ENCODE measurements at places on chromosomes 5 and 9. TPM values are rescaled to one million over a fixed set of nuclear protein-coding genes. Genes with fewer than 3 reads are reported as not detected.
A peak's percentile ranks its signal among the peaks of the same experiment; 100 is the strongest.

- DNase-seq, result peak; percentile 14
Measured at GRCh38 chr5:12865529-12865928, 961.3 kb upstream of the CTNND2 start.

DNA sequence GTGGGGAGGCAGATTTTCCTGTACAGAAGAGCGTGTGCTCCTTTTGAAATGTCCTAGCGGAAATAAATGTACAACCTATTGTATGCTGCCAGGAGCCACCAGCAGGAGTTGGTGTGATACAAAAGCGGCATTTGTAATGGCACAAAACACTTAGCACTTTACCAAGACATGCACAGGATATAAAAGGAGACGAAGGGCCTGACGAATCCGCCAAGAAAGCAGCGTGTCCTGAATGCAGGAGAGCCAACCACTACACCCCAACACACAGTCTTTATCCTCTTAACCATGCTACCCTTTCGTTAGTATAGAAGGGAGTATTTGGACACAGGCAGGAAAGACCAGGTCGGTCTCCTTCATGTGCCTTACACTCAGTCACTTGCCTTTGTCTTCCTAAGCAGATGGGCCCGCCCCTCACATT, 218.1 kb downstream of the TRIM32 start:
- DNase-seq, result no peak

DNA sequence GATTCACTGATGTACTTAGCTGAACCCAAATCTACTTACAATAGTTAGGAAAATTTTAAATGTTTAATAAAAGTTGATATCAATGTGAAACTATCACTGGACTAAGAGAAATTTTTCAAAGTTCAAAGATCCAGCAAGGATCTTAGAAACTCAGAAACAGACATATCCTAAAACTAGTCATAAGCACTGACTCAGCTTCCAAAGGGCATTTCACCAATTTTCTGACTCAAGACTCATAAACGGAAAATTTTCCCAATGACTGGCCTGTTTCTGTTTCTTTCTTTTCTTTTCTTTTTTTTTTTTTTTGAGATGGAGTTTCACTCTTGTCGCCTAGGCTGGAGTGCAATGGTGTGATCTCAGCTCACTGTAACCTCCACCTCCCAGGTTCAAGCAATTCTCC, 66.6 kb downstream of the CDC14B start:
- DNase-seq, result peak; percentile 45

GRCh38 chr5:65760504-65761275, 38.7 kb downstream of the NLN start:
- DNase-seq, result no peak

DNA sequence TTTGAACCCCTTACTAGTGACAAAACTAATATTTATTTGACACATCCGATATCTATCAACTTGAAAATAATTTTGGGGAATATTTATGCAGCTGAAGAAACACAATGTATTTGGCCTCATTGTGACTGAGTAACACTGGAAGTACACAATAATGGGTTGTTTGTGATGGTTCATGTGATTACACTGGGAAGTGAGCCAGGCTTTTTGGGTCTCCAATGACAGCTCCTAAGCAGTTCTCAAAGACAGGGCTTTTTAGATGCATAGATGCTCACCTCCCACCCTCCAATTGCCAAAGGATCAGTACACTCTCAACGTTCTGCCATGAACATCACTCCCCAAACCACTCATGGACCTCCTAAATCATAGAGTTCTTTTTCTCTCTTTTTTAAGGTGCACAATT, 170.0 kb downstream of the SLC24A2 start:
- no peak for DNase-seq

ECSCR gene
- not detected for total RNA-seq

CD74 gene
- total RNA-seq, result 4.0 TPM

MAMDC2 gene
- 22.7 TPM for total RNA-seq

RASEF gene
- total RNA-seq, result 0.07 TPM

- peak; percentile 98 for DNase-seq
Measured at GRCh38 chr9:6566409-6567139, 79.0 kb downstream of the GLDC start.

ITGA1 gene
- total RNA-seq, result 2.5 TPM

IL9 gene
- not detected for total RNA-seq

TMEM252 gene
- not detected for total RNA-seq

FOXD4L5 gene
- 0.07 TPM for total RNA-seq

GRCh38 chr5:60945813-60946187, 795 bp downstream of the NDUFAF2 start:
- DNase-seq, result peak; percentile 44

C9orf153 gene
- total RNA-seq, result 0.28 TPM

DNA sequence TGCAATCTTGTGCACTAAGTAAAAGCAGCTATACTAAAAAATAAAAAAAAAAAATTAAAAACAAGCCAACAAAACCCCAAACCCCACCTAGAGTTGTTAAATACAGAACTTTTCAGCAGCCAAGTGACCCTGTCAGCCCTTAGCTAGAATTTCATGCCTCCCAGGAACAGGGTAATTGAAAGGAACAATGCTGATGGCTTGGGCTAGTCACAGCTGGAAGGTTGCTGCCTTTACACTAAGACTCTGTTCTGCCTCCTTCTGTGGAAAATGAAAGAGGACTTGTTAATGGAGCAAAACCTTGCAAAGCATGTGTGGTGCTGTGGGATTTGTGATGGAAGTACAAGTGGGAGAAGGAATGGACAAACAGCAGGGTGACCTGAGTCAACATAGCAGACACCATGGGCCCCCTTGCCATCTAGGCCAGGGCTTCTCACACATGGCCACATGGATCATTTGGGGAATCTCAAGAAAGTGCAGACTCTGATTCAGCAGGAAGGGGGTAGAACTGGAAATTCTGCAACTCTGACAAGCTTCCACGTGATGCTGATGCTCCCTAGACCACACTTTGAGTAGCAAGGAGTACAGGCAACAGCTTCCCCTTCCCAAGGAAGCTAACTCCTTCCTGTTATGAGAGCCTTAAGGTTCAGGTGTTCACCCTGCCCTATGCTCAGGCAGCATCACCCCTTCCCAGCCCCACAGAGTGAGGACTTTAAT, 14.9 kb upstream of the TMEM252 start:
- DNase-seq, result no peak

GRCh38 chr5:125713109-125713805, 710.0 kb upstream of the GRAMD2B start:
- no peak for DNase-seq

GRCh38 chr9:68871236-68871635, 142.7 kb downstream of the PRKACG start:
- DNase-seq, result no peak

MLANA gene
- total RNA-seq, result not detected

DNA sequence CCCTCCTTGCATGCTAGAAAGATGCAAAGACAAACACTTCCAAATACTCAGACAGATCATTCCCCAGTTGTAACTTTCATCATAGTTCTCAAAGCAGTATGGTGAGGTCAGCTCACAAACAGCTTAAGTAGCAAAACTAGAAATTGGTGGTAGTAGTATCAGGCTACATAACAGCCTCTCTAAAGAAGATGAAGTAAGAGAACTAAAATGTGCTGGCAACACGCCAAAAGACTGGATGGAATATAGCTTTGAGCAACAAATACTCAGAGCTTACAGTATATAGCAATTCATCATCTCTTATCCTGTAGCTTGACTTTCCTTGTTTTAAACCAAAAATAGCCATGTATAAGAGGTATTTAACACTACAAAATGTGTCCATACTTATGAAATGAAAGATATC, 7.5 kb downstream of the PFDN1 start:
- peak; percentile 98 for DNase-seq

DNA sequence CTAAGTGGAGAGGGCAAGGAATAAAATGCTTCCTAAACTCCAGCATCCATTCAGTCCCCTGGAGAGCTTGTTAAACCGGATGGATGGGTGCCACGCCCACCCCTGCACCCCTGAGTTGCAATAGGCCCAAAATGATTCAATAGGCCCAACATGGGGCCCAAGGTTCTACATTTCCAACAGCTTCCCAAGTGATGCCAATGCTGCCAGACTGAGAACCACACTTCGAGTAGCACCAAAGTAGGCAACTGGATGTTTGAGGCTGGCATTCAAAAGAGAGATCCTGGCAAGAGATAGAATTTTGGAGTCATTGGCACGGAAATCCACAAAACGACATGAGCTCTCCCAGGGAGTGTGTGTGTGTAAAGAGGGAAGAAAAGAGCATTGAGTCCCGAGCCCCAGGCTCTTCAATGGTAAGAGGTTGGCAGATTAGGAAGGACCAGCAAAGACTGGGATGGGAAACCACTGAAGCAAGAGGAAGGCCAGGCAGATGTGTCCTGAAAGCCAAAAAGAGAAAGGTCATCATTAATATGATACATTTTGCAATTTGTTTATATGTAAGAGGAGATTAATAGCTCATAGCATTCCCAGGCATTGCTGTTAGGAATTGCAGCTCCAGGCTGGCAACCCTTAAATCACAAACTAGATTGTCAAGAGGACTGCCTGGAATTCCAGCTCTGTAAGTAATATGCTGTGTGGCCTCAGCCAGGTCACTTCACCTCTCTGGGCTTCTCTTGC, 130.6 kb downstream of the KCNIP1 start:
- no peak for DNase-seq

LCN15 gene
- total RNA-seq, result not detected

- no peak for DNase-seq
Measured at GRCh38 chr9:107675351-107676259, 186.0 kb upstream of the KLF4 start.

GRCh38 chr5:150052226-150052955, 34.0 kb downstream of the CSF1R start:
- no peak for DNase-seq

DNA sequence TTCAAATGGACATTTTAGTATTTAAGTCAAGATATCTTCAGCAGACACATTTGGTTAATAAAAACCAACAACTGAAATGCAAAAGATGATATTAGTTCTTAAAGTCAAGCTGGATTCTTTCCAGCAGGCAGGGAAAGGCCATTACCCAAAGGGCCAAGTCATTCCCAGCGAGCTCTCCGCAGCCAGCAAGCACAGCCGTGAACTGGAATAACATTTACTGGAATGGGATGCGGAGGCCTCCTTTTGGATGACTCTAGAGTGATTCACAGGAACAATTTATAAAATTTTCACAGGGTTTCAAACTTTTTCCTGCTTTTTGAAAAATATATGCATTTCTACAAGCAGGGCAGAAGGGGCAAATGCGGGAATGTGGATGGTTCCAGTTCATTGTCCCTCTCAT, 76.6 kb upstream of the DAB2 start:
- peak; percentile 74 for DNase-seq

GRCh38 chr9:135736272-135736978, 34.4 kb downstream of the KCNT1 start:
- no peak for DNase-seq

SHC3 gene
- under 0.01 TPM for total RNA-seq

C5orf52 gene
- total RNA-seq, result not detected

RUFY1 gene
- 27.4 TPM for total RNA-seq

PCDHGC5 gene
- 0.42 TPM for total RNA-seq

- peak; percentile 57 for DNase-seq
Measured at GRCh38 chr5:146965761-146966659, 87.5 kb upstream of the PPP2R2B start.

DNA sequence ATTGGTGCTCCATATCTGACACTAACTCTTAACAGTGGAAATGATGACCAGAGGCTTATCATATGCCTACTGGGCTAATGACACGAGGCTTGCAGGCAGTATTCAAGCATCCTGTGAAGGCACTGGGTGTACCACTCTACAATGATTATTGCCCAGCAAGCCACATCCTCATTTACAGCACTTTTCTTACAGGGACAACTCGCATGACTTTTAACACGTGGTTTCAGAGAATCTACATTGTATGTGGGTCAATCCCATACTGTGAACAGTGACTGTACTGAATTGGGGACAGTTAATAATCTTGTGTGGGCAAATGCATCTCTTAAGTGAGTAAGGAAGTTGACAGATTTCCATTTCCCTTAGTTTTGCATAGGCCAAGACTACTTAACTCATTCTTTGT, 260.0 kb downstream of the TRPM3 start:
- DNase-seq, result no peak

DNA sequence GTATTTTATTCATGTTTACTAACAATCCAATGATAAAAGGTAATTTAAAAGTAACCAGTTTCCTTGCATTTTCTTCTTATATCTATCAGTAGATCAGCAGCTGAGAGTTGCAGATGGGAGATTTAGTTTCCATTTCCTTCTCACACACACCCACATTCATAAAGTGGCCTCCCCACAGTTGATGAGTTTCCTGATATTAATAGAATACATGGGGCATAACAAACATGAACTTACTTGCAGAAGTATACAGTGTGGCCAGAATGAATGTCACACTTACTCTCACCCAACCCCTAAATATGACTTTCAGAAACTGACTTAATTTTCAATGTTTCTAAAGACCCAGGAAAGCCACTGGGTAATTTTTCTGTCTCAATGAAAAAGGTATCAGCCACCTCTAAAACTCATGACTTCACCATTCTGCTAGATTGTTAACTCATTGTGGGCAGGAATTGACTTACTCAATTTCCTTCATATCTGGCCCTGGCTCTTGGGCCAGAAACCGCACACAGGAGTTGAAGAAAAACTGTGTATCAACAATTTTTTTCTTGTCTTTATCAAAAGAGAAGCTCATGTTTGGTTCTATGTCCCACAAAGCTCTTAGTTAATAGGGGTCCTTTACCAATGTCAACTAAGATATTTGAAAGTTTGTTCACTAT, 63.5 kb upstream of the OSMR start:
- DNase-seq, result no peak

LECT2 gene
- not detected for total RNA-seq

NOL6 gene
- 105 TPM for total RNA-seq

TAS2R1 gene
- total RNA-seq, result not detected

DNA sequence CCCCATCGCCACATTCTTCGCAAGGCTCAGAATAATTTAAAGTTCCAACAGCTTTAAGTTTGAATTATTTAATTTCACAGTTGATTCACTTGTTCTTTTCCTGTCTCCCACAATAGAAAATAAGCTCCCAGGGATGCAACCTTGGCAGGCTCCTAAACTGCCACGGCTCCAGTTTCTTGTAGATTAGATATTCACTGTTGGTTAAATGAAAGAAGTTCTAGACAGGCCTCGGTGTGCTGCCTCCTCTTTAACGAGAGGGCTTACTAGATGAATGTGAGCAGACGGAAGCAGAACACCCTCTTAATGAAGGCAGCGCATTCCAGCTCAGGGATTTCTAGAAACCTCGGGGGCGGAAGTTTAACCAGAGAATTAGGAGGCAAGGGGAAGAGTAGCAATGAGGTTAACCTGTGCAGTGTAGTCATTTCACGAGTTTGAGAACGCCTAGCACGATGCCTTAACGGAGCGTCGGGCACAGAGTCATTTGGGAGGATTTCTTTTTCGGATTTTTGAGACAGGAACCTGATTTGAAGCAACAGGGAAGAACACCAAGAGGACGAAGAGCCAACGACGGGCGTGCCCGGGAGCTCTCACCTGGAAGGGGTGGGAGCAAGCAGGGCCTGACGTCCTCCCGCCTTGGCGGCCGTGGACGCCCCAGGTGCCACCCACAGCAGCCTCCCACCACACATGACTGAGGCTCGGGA, 637 bp upstream of the SMC5 start:
- peak; percentile 86 for DNase-seq

Measured in foreskin keratinocyte (primary cell).